ENCODE measurements at places on chromosomes 12 and 14. TPM values are rescaled to one million over a fixed set of nuclear protein-coding genes. Genes with fewer than 3 reads are reported as not detected.

SLC38A4 gene
- 14.4 TPM for total RNA-seq

PLEKHD1 gene
- 0.48 TPM for total RNA-seq

DNA sequence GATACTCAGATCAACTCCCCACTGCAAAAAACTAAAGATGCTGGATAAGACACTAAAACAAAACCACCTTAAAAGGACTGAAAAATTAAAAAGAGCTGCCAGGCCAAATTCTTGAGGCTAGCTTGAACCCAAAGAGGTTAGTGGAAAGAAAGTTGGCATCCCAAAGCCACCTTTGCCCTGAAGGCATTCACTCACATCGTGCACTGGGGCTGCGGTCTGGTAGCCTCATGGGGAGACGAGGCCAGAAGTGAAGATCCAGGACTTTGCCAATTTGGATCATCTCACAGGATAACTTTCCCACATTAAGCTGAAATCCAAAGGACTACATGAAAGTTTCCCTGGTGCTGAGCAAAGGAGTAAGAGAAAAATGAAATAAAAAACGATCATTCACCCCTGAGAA is 63.9 kb downstream of the EFCAB11 start:
- no peak overlapping the region for H3K4me3 ChIP-seq
- no peak for DNase-seq
- peaks cover under 1% of the 10 kb centered on the region for H3K36me3 ChIP-seq

- H3K27ac ChIP-seq = no peak overlapping the region
- H3K4me3 ChIP-seq = no peak overlapping the region
- DNase-seq = no peak
- H3K27me3 ChIP-seq = no peaks in the 10 kb centered on the region
- peaks cover 2% of the 10 kb centered on the region for H3K36me3 ChIP-seq
Measured at GRCh38 chr12:82448911-82449578, 90.7 kb downstream of the METTL25 start.

ANKRD33 gene
- 0.62 TPM for total RNA-seq

TBX5 gene
- 10.7 TPM for total RNA-seq

SPX gene
- 0.87 TPM for total RNA-seq

DNA sequence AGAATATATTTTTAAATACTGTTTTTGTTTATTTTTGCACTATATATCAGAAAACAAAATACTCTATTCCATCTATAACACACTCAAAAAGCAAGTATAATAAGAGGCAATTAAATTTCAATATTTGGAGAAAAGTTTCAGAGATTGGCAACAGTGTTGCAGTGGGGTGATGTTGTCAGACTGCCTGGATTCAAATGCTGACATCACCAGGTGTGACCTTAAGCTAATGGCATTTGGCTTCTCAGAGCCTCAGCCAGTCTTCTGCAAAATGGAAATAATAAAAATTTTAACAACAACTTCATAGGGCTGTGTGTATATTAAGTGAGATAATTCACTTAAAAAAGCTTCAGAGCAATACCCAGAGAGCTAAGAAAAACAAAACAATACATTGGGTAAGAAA is 74.7 kb downstream of the TMTC1 start:
- H3K27me3 ChIP-seq = no peaks in the 10 kb centered on the region
- DNase-seq = no peak
- H3K4me3 ChIP-seq = no peak overlapping the region
- no peak overlapping the region for H3K27ac ChIP-seq

FOXN4 gene
- 2.0 TPM for total RNA-seq

Data from type B pancreatic cell (in vitro differentiated cells).